Stimulated activated naive CD8-positive, alpha-beta T cell treated with anti-CD3 and anti-CD28 coated beads, Interleukin-15, amount 100 ng/mL, for 72 hours (primary cell): ENCODE measurements at places on chromosomes 3 and 15.

- DNase-seq: peak; percentile 13
Measured at GRCh38 chr3:126524429-126524988, 554 bp downstream of the CHST13 start.

DNA sequence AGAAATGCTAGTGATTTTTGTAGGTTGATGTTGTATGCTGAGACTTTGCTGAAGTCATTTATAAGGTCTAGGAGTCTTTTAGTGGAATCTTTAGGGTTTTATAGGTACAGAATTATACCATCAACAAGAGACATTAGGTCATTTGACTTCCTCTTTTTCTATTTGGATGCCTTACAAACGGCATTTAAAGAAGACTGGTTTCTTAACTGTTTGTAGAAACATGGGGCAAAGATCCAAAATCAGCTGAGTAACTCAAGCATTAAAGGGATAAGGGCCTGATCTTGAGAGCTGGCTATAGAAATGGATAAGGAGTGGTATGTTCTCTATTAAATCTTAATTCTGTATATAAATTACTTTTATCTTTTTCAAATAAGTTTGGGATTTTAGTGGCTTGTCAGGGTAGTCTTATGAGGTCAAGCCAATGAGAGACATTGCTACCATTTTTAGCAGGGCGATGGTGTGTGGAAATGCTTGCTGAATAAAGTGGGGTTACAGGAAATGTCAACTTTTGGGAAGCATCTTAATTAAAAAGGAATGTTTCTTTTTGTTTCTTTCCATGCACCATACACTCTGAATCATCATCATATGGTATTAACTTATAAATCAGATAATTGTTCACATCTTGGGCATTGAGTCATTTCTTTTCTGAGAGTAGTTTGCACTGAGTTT is 197.7 kb upstream of the GBE1 start:
- DNase-seq: no peak

DNA sequence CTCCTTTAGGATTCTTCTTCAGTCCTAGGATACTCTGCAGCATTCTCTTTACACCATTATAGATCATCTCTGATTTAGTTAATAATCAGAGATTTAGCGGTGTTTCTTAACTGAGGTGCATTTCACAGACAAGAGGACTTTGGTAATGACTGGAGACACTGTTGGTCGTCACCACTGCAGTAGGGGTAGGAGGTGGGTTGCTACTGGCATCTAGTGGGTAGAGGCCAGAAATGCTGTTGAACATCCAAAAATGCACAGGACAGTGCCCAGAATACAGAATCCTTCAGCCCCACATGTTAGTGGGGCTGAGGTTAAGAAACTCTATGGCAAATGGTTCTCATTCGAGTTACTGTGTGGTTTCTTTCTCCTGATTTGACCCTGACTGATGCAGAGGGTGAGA is 80.4 kb upstream of the LMCD1 start:
- no peak for DNase-seq

DNA sequence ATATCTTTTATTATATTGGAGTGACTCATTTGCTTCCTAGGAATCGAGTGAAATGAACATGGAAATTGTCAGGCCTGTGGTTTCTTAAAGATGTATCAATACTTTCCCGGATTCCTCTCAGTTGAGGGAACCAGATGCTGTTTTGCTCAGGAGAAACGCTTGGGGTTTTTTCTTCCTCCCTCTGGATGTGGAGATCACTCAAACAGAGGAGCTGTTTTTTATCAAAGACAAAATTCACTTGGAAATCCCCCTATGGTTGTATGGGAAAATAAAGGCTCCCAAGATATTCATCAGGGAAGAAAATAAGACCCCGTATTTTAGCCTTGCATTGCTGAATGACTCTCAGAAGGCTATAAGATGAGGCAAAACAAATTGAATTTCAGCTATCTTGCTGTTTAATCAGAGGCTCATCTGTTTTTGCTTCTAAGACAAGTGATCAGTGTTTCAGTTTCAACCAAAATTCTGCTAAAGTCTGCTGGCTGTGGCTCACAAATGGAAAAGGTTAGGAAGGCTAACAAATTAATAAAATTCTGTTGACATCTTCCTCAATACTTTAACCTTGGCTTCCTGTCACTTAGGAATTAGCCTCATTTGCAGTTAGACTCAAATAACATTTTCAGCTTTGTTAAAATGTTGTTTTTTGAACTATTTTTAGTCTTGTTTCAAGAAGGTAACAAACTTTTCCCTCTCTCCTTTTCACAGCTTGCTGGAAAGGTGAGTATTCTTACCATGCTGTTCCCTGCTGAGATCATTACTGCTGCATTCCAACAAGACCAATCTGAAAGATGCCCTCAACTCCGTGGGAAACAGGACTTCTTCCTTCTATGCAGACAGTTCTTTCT is 83.6 kb downstream of the COL6A5 start:
- DNase-seq: no peak
